ENCODE measurements at places on chromosomes 3 and 15.
A peak's percentile ranks its signal among the peaks of the same experiment; 100 is the strongest.

DNA sequence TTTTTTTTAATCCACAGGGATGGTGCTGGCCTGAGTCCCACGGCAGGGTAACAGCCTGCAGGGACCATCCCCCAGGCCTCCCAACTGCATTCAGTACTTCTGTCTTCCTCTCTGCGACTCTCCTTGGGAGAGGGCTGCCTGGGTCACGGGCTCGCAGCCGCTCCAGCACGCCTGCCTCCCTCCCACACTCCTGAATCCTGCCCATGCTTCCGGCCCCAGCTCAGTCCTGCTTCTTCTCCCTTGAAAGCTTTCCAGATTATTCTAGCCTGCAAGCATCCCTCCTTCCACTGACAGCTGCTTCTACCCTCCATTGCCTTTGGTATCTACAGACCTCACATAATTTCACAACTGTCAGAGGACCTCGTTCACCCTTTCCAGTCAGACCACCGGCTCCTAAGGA is 32.4 kb downstream of the MEGF11 start:
- no peak for DNase-seq

DNA sequence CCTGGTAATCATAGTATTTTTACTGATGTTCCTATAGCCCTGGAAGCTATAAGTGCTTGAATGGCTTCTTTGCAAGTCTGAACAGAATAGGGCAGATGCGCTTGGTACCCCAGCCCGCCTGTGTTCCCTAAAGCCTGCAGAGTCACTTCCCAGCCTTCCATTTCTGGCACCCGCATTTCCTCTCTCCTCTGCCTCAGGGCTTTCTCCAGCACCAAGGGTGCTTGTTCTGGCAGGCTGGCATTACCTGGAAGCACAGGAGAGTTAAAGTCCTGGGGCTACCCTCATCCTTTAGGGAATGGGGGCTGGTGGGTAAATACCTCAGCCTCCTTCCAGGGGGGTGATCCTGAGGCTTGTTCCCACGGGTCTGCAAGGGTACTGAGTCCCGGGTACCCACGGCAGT is 7.4 kb upstream of the CHRNA3 start:
- DNase-seq = no peak

DNA sequence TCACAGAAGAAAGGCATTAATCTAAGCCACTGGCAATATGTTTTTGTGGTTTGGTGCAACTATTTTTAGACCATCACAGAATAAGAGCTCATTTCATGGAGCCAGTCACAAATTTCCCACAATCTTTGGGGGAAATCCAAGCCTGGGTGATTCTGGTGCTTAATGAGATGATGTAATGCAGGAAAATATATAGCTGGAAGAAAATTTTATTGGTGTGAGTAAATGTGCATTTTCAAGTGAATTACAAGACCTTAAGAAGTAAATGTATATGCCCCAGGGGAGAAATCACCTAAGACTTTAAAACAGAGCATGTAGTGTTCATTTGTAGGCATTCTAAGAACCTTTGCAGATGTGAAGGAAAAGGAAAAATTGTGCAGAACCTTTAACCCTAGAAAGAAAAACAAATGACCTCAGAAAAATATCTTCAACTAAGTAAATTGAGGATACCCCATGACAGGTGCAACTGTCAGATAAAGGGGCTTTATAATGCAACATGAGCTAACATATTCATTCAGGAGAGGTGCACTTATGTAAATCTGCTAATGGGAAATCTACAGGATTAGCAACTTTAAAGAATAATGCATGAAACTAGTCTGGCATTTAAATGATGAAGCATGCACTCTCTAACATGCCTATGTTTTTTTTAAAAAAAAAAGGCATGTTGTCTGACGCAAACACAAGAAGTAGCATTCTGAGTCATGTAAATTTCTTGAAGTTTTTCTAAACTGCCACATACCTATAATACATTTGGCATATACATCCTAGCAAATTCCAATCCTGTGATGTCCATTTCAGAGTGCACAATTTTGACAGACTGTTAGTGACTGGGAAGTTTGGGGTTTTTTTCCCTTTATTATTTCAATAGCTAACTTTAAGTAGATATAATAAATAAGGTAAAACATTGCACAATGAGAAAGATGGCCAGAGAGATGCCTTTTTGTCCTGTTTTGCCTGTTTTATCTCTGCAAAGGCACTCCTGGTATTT is 105.1 kb downstream of the MEX3B start:
- DNase-seq = no peak

GRCh38 chr3:17153209-17153608 is 268.5 kb downstream of the PLCL2 start:
- no peak for DNase-seq

GRCh38 chr15:25508369-25509002 is 69.7 kb upstream of the UBE3A start:
- DNase-seq = peak; percentile 52

DNA sequence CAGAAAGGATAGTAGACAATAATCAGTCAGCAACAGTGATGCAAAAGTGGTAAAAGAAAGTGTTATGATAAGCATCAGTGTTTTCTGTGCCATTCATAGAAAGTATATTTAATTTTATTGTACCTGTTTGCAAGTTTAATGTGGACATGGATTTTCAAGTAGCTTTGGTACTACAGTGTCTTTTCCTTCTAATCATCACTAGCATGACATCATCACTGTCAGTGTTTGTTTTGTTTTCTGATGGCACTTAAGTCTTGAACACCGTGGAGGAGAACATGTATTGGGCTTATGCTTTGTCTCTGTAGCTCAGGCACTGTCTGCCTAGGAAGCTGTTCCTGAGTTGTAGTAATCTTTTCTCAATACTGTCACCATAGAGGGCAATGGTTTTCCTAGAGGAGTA is 41.9 kb downstream of the SETD5 start:
- DNase-seq = no peak
